ENCODE measurements at places on chromosomes 13 and 19. TPM values are rescaled to one million over a fixed set of nuclear protein-coding genes. Genes with fewer than 3 reads are reported as not detected.

The FGF21 gene
- polyA plus RNA-seq, result 3.6 TPM

GRCh38 chr13:77800219-77800618 lies 102.7 kb downstream of the SLAIN1 start:
- no peak for DNase-seq

The PNMA8B gene
- polyA plus RNA-seq, result 21.3 TPM

The NR2F6 gene
- 15.9 TPM for polyA plus RNA-seq

DNA sequence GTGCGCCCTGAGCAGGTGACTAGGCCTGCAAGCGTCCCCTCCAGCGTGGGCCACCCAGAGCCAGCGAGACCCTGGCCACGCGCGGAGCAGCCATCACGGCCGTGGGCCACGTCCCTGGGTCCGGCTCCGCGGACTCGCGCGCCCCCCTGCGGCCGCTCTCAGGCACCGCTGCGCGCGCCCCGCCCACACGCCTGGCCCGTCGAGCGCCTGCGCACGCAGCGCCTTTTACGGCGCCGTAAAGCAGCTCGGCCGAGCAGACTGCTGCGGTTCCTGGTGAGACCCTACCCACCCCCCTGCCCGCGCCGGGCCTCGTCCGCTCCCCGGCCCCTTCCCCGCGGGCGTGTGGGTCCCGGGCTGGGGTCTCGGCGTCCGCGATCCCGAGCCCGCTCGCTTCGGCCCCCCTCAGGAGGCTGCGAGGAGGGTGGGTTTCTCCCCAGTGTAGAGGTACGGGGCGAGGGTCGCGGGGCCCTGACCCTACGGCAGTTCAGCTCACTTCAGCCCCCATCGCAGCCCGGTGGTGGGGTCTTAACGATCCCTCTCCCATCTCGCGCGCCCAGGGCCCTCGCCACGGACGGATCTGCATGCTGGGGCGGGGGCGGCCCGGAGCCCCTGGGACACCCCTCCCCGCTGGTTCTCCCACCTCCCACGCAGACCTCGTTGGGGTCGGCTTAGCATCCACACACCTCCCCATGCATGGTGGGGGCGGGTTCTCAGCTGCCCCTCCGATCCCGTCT lies at the start of gene TRAPPC5:
TRAPPC5 (plus strand) TSS at position 228 of the 734 bp plus-strand sequence. CDS start 1,421 bp downstream, outside the sequence.
- DNase-seq, result peak; percentile 95

DNA sequence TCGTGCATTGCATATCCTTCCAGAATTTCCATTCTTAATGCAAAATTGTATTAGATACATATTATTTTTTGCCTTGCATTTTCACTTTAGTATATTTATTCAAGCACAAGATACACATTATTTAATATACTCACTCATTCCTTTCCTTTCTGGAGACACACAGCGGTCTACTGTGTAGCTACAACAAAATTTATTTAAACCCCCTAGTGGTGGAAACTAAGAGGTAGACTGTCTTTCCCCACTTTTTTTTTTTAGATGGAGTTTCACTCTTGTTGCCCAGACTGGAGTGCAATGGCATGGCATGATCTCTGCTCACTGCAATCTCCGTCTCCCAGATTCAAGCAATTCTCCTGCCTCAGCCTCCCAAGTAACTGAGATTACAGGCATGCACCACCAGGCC lies 2040.3 kb upstream of the PCDH20 start:
- no peak for DNase-seq

DNA sequence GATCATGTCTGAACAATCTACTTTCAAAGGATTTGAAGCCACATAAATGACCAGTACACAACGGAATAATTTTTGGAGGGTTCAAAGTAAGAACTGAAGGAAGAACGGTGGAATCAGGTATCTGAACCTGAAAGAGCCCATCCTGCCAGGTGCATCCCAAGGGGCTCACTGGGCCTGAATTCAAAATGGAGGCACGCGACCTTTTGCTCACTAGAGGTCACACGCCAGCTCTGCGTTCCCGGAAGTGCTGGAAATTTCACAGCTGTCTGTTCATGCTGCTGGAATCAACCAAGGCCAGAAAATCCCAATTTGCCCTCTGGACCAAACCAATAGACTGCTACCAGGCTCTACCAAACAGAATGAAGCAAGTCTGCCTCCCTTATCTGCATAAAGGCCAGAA lies 4.2 kb upstream of the RASA3 start:
- no peak for DNase-seq

DNA sequence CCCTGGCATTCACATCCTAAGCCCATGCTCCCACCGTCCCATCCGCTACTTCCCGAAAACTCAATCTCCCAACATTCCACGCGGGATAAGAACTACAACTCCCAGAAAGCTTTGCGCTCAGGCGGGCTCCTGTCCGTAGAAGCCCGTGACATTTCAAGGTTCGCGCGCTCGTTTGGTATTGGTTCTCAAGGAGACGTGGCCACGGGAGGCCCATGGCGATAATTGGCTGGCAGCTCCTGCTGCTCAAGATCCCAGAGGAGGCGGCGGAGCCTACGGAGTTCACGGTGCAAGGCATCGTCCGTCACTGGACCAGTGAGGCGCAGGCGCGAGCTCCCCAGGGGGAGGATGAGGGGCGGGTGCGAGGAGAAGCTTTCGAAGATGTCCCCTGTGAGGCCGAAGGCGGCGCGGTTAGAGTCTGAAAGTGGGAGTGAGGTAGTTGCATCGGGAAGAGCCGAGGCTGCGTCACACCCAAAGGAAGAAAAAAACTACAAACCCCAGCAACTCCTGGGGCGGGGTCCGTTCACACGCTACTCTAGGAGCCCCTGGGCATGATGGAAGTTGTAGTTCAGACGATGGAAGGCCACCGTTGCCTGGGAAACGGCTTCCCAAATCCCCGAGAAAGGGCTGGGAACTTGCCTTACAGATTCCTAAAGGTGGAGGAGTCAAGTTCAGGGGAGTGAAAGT lies 1.2 kb upstream of the MAMSTR start:
- peak; percentile 100 for DNase-seq

DNA sequence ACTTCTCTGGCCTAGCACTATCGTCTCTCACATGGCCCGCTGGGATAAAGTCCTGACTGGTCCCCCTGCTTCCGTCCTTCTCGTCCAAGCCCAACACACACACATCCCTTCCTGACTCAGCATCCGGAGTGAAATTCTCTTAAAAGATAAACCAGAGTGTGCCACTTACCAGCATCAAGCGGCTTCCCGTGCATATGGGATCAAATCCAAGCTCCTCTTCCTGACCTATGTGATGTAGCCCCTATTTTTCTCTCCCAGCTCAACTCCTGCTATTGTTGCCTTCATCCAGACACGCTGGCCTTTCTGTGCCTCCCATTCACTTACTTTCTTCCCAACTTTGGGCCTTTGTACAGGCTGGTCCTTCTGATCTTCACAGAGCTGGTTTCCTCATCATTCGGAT lies 530.4 kb downstream of the DIAPH3 start:
- DNase-seq, result no peak

- DNase-seq, result no peak
These were observed 15.6 kb upstream of the ZNF730 start for GRCh38 chr19:23101241-23101640.

Measured in brain (organoid and tissue), 16 donors.